H9 (cell line): ENCODE measurements at places on chromosomes 7 and 10.

DNA sequence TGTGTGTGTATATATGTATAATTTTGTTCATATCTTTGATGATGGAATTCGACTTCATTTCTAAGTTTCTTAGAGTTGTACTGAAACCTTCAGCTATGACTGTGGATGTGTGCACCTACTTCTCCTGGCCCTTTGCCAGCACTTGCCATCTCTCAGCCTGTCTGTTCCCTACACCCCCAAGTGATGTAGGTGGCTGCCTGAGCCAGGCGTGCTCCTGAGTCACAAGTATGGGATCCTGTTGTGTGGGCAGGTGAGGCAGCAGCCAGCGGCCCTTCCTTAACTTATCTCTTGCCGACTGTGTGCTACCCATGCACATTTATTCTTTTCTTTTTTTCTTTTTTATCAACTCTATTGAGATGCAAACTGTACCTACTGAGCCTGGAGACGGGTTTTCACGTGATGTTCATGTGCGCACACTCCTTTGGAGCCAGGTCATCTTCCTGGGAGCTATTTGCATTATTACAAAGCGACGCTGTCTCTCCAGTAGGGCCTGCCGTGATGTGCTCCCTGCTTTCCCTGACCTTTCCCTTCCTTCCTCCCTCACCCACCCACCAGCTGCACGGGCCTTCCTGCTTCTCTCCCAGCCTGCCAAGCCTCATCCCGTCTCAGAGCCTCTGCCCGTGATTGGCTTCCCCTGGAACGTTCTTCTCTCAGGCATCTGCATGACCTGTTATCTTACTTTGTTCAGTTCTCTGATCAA lies 31.3 kb upstream of the GALNT11 start:
- H3K27me3 ChIP-seq = no peaks in the 10 kb centered on the region
- no peaks in the 10 kb centered on the region for H3K4me1 ChIP-seq
- no peaks in the 10 kb centered on the region for H3K36me3 ChIP-seq
- H3K4me3 ChIP-seq = no peak overlapping the region
- H3K27ac ChIP-seq = no peak overlapping the region

DNA sequence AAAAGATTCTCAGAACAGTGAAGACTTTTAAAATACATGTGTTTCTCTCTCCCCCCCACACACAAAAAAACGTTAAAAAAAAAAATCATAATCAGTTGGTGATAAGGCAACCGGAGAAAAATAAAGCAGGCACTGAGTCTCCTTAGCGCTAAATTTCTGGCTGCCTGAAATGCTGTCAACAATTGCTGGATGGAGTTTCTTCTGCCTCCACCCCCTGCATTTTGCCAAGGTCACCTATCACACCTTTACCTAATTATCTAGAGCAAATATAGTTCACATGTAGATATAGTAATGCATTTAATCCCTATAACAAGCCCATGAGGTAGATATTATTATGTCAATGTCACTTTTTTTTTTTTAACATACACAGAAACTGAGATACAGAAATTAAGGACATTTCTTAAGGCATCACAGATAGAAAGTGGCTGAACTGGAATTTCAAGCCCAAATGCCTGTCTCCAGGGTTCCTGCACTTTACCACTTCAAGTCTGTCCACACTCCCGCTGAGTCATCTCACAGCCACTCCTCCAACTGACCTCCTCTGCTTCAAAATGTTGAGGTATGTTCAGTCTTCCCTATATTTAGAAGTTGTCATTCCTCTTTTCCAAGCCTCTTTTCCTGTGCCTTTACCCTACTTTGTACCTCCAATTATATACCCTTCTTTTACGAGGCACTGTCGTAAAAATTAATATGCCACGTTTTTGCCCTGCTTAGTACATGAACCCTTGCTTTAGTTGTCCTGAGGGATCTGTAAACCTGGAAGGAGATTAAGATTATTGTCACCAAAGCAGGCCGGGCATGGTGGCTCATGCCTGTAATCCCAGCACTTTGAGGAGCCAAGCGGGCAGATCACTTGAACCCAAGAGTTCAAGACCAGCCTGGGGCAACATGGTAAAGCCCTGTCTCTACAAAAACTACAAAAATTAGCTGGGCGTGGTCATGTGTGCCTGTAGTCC lies 72.8 kb upstream of the MPP7 start:
- H3K36me3 ChIP-seq = no peaks in the 10 kb centered on the region
- no peak overlapping the region for H3K4me3 ChIP-seq
- DNase-seq = no peak
- no peaks in the 10 kb centered on the region for H3K4me1 ChIP-seq

GRCh38 chr7:116145245-116145852 lies 65.0 kb upstream of the TES start:
- H3K4me1 ChIP-seq = no peaks in the 10 kb centered on the region
- H3K27me3 ChIP-seq = no peaks in the 10 kb centered on the region
- no peaks in the 10 kb centered on the region for H3K36me3 ChIP-seq
- H3K27ac ChIP-seq = no peak overlapping the region
- DNase-seq = no peak

DNA sequence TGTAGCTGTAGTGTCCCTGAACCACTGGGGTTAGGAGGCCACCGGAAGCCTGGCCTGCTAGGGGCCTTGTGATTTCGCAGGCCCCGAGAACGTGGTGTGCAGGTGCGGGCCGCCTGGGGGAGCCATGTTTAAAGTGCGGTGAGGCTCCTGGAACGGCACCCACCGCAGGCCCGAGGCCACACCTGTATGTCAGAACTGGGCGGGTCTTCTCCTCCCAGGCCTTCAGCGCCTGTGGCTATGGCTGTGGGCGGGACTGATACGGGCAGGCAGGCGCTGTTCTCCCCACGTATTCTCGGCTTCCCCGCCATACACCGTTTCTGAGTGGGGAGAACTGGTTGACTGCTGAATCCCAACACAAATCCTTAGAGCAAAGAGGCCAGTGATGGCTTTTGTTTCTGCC lies 74.8 kb downstream of the DNAJB6 start:
- H3K27ac ChIP-seq = no peak overlapping the region
- no peak overlapping the region for H3K4me3 ChIP-seq
- no peaks in the 10 kb centered on the region for H3K4me1 ChIP-seq
- H3K36me3 ChIP-seq = peaks cover 52% of the 10 kb centered on the region

DNA sequence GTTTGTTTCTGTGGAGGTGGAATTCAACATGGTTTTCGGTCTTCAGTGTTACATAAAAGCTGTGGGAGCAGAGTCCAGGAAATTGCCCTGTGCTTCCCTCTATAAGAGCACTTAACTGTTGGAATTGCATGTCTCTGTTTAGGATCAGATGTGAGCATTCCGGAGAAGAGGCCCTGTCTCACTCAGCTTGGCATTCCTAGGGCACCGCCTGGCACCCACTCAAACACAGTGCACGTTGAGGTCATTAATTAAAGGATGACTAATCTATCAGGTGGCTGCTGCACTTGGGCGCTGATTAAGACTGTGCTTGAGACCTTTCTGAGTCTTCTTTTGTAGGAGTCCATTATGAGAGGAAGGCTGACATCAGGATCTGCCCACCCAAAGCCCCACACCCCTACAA lies 82.8 kb upstream of the VIPR2 start:
- no peak overlapping the region for H3K4me3 ChIP-seq
- no peak for DNase-seq
- H3K4me1 ChIP-seq = no peaks in the 10 kb centered on the region; the same call in 1 of the 2 replicates
- H3K27me3 ChIP-seq = no peaks in the 10 kb centered on the region
- no peaks in the 10 kb centered on the region; the same call in 2 of the 3 replicates for H3K36me3 ChIP-seq

- no peaks in the 10 kb centered on the region for H3K27me3 ChIP-seq
- H3K4me3 ChIP-seq = peak overlapping the region; percentile 93
- H3K27ac ChIP-seq = no peak overlapping the region
- H3K36me3 ChIP-seq = peaks cover 7% of the 10 kb centered on the region
Observed at GRCh38 chr7:99504281-99504602, 220 bp upstream of the ZKSCAN5 start.

GRCh38 chr7:2326951-2327350 lies 12.7 kb upstream of the SNX8 start:
- no peak overlapping the region for H3K27ac ChIP-seq
- no peaks in the 10 kb centered on the region for H3K4me1 ChIP-seq
- H3K4me3 ChIP-seq = no peak overlapping the region
- no peak for DNase-seq
- no peaks in the 10 kb centered on the region for H3K27me3 ChIP-seq

DNA sequence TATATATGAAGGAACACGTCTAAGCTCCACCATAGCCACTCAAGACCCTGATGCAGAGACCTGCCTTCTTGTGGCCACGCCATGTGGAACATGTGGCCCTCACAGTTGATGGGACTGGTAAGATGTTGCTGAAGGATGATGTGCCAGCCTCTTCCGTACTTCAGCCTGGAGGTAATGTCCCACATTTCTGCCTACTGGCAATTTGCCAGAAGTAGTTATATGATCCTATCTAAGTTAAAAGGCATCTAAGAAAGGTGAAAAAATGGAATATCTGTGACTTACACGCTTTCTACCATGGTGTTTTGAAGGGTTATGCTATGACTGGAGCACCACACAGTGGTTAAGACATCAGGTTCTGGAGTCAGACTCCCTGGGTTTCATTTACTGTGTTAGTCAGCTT lies 948.7 kb upstream of the GHITM start:
- H3K27me3 ChIP-seq = no peaks in the 10 kb centered on the region
- DNase-seq = no peak
- H3K27ac ChIP-seq = no peak overlapping the region
- H3K4me1 ChIP-seq = no peaks in the 10 kb centered on the region; the same call in 1 of the 2 replicates

DNA sequence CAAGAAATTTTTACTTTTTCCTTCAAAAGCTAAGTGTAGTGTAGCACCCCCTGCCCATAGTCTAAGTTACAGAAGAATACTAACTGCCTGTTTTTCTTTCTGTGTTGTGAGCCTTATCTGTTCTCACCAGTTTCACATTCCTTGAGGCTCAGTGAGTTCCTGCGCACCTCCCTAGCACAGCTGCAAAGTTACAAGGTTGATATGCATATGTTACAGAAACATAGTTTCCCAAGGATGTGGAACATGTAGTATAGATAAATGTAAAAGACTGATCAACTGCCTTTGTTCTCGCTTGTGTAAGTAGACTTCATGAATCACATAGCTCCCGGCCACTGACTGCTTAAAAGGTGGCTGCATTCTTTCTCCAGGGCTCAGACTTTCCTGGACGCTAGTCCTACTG lies 6.7 kb upstream of the ZNF33B start:
- no peaks in the 10 kb centered on the region for H3K36me3 ChIP-seq
- H3K4me1 ChIP-seq = no peaks in the 10 kb centered on the region

DNA sequence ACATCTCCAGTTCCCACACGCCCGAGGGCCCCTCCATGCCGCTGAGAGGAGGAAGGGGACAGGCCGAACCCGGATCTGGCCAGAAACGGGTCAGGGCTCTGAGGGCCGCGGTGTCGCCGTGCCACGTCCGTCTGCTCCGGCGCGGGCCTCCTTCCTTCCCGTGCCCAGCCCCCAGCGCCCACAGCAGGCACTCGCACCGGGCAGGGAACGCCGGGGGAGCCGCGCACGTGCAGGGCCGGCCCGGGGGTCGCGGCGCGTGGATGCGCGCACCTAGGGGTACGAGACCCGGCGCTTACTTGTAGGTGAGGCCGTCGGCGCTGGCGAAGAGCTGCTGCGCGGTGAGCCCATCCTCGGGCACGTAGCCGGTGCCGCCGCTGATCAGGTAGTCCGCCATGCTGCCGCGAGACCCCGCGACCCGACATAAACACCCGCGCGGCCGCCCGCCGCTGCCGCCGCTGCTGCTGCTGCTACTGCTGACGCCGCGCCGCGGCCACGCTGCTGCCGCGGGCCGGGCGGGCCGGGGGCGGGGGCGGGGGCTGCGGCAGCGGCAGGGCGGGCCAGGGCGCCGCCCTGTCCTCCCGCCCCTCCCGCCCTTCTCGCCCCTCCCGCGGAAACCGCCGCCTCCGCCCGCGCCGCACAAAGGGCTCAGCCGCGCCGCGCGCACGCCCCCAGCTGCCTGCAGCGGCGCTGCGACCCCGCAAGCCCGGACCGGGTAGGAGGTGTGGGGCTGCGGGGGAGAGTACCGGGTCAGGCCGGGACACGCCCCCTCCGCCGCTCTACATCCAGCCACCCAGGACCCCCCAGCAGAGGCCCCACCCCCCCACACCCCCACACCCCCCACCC lies 4.1 kb downstream of the IMPDH1 start:
- H3K4me1 ChIP-seq = peaks cover 4% of the 10 kb centered on the region; the same call in 1 of the 2 replicates
- DNase-seq = peak; percentile 53
- H3K27me3 ChIP-seq = peaks cover 29% of the 10 kb centered on the region
- peak overlapping the region; percentile 68 for H3K4me3 ChIP-seq

DNA sequence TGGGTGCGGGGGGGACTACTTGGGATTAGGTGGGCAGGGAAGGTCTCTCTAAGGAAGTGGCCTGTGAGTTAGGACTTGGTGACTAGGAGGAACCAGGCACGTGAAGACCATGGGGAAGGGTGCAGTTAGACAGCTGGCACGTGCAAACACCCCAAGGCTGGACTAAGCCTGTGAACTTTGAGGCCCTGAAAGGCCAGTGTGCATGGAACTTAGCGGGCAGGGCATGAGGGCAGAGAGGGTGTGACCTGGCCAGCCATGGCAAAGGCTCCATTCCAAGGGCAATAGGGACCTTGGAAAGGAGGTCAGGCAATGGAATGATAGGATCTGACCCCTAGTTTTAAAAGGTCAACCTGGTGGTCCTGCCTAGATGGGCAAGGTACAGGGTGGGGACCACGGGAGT lies 158.4 kb upstream of the PCBD1 start:
- H3K4me3 ChIP-seq = no peak overlapping the region
- DNase-seq = no peak
- no peaks in the 10 kb centered on the region for H3K27me3 ChIP-seq
- no peaks in the 10 kb centered on the region for H3K4me1 ChIP-seq
- no peaks in the 10 kb centered on the region for H3K36me3 ChIP-seq

DNA sequence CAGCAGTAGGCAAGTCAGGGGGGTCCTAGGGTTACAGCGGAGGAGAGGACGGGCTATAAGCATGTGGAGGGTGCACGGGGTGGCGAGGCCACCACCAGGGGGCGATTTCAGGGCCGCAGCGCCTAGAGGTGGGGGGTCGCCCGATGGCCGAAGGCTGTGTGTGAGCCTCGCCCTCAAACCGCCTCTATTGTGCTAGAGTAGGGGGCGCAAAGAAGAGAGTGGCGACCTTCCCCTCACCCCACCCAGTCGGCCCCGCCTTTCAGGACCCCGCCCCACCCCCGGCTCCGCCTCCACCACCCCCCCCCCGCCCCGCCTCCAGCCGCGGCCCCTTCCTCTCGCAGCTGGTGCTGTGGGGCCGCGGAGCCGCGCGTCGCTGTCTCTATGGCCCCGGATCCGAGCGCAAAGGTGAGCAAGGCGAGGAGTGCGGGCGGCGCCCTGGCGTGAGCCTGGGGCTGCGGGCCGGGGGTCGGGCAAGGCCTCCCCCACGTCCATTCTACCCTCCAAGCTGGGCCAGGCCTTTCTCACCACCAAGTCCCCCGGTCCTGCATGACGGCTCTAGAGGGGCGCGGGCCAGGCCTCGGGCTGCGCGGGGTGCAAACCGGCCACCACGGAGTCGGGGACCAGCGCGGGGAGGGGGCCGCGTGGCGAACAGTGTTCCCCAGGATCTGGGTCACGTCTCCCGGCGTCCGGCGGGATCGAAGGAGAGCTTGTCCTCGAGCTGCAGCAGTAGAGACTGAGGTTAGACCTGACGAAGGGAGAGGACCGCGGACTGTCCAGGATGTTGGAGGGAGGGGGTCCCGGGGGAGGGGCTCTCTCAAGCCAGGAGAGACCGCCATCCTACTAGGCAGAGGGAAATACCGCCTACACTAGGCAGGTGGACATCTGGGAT lies at the start of gene SEMA4G:
TSS of gene SEMA4G (plus strand) at position 318 of the 889 bp plus-strand sequence. CDS start 3,409 bp downstream, outside the sequence.
- H3K36me3 ChIP-seq = no peaks in the 10 kb centered on the region
- no peak within 1 kb of the TSS for H3K27ac ChIP-seq
- no peaks in the 10 kb centered on the region for H3K27me3 ChIP-seq
- H3K4me1 ChIP-seq = no peaks in the 10 kb centered on the region
- H3K4me3 ChIP-seq = peak within 1 kb of the TSS; percentile 84

- no peak overlapping the region for H3K27ac ChIP-seq
- H3K36me3 ChIP-seq = no peaks in the 10 kb centered on the region
- H3K27me3 ChIP-seq = no peaks in the 10 kb centered on the region
- H3K4me3 ChIP-seq = no peak overlapping the region
- no peak for DNase-seq
Observed at GRCh38 chr7:53609185-53609584, 573.8 kb downstream of the POM121L12 start.
